ENCODE measurements at places on chromosomes 13 and 19. TPM values are rescaled to one million over a fixed set of nuclear protein-coding genes. Genes with fewer than 3 reads are reported as not detected.

ZNF534 gene
- total RNA-seq = not detected

IGLON5 gene
- total RNA-seq = not detected

IGFL2 gene
- not detected for total RNA-seq

SPPL2B gene
- 150 TPM for total RNA-seq

TGFB1 gene
- 196 TPM for total RNA-seq

SIGLEC12 gene
- 0.29 TPM for total RNA-seq

CCDC194 gene
- total RNA-seq = 0.47 TPM

ZNF700 gene
- total RNA-seq = 22.8 TPM

ZNF835 gene
- 1.0 TPM for total RNA-seq

AKAP11 gene
- total RNA-seq = 38.6 TPM

KLHL1 gene
- total RNA-seq = not detected

CERS4 gene
- 27.4 TPM for total RNA-seq

STAP2 gene
- 2.6 TPM for total RNA-seq

WASF3 gene
- total RNA-seq = not detected

ZNF616 gene
- total RNA-seq = 16.8 TPM

FGF22 gene
- not detected for total RNA-seq

ZNF865 gene
- total RNA-seq = 22.7 TPM

GIPC3 gene
- total RNA-seq = 2.9 TPM

KCTD12 gene
- total RNA-seq = 15.4 TPM

ZNF20 gene
- 4.8 TPM for total RNA-seq

ZNF829 gene
- total RNA-seq = 6.3 TPM

POGLUT2 gene
- total RNA-seq = 0.38 TPM

TRAPPC2B gene
- total RNA-seq = 7.9 TPM

ZNF575 gene
- 5.0 TPM for total RNA-seq

FBN3 gene
- not detected for total RNA-seq

TEX26 gene
- total RNA-seq = not detected

RGCC gene
- total RNA-seq = 197 TPM

SIGLECL1 gene
- not detected for total RNA-seq

SLC15A1 gene
- total RNA-seq = not detected

ZNF579 gene
- total RNA-seq = 6.1 TPM

KRTDAP gene
- not detected for total RNA-seq

ASF1B gene
- 79.0 TPM for total RNA-seq

KIR3DL3 gene
- not detected for total RNA-seq

PSG11 gene
- 0.27 TPM for total RNA-seq

ADGRE3 gene
- total RNA-seq = not detected

NFIX gene
- 6.9 TPM for total RNA-seq

LILRA2 gene
- total RNA-seq = 0.87 TPM

PDCD2L gene
- 14.5 TPM for total RNA-seq

LRRC4B gene
- not detected for total RNA-seq

STX10 gene
- 72.9 TPM for total RNA-seq

SPRY2 gene
- total RNA-seq = not detected

LYPD5 gene
- 0.67 TPM for total RNA-seq

TYROBP gene
- 15.1 TPM for total RNA-seq

ZNF331 gene
- total RNA-seq = 318 TPM

MATK gene
- 14.7 TPM for total RNA-seq

SPATA13 gene
- total RNA-seq = 101 TPM

CNN1 gene
- total RNA-seq = not detected

PSG7 gene
- total RNA-seq = not detected

DNAJC15 gene
- total RNA-seq = 10.5 TPM

S1PR2 gene
- 3.4 TPM for total RNA-seq

TNFAIP8L1 gene
- 11.2 TPM for total RNA-seq

ZNF547 gene
- total RNA-seq = 10.1 TPM

Data from naive thymus-derived CD4-positive, alpha-beta T cell (primary cell).